Activated B cell treated with CpG ODN at 0.5 μM for 24 hours (primary cell): ENCODE measurements at places on chromosomes 2 and 18.

GRCh38 chr18:31860488-31860887, 82.4 kb downstream of the TRAPPC8 start:
- no peak for DNase-seq

GRCh38 chr2:159605441-159606178, 10.7 kb downstream of the BAZ2B start:
- DNase-seq, result no peak

GRCh38 chr2:74008761-74009395, 24.2 kb downstream of the TET3 start:
- DNase-seq, result no peak

DNA sequence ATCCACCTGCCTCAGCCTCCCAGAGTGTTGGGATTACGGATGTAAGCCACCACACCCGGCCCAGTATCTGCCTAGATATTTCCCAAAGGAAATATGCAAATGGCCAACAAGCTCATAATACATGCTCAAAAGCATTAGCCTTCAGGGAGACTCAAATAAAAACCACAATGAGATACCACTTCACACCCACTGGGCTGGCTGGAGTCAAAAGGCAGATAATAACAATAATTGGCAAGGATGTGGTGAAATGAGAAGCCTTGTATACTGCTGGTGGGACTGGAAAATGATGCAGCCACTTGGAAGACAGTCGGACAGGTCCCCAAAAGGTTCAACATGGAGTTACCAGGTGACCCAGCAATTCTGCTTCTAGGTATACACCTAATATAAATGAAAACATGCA, 20.5 kb upstream of the ZNF516 start:
- DNase-seq, result no peak

GRCh38 chr18:22538426-22538825, 120.7 kb upstream of the CTAGE1 start:
- DNase-seq, result no peak

DNA sequence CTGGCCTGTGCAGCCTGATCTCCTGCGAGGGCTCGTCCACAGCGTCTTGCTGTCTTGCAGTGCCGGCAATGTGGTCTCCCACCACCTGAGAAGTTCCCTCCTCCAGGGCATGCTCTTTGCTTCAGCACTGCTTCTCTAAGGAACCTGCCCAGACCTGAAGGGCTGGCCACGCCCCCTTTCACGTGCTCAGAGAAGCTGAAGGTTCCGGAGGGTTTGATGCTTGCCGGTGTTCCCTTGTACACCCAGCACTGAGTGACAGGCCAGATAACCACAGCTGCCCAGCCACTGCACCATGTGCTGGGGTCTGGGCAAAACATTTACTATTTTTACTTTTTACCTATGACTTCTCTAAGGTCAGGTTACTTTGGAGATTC, 1.7 kb upstream of the POLR2D start:
- peak; percentile 45 for DNase-seq
